ENCODE measurements at places on chromosomes 13 and 19.

DNA sequence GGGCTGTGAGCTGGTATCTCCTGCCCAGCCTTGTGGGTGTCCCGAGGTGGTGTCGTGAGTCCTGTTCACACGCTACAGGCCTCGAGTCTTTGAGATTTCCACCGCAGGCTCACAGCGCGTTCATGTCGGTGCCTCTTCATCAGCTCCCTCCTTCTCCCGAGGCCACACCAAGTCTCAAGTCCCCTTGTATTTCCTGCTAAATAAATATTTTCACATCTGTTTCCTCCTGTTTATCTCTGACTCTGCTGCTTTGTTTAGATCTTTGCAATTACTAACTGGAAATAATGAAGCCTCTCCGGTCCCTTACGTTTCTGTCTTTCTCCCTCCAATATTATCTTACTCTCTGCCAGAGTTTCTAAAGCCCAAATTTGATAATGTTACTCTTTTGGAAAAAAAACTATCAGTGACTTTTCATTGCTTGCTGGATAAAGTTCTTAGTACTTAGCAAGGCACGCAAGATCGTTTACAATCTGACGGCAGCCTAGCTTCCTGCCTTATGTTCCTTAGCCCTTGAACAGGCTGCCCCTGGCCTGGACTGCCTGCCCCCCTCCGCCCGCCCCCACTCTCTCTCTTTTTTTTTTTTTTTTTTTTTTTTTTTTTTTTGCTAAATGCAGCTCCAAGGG is 130.5 kb upstream of the RNF113B start:
- no peak for DNase-seq

GRCh38 chr19:12833418-12833737 is 1.0 kb downstream of the RTBDN start:
- DNase-seq, result no peak

DNA sequence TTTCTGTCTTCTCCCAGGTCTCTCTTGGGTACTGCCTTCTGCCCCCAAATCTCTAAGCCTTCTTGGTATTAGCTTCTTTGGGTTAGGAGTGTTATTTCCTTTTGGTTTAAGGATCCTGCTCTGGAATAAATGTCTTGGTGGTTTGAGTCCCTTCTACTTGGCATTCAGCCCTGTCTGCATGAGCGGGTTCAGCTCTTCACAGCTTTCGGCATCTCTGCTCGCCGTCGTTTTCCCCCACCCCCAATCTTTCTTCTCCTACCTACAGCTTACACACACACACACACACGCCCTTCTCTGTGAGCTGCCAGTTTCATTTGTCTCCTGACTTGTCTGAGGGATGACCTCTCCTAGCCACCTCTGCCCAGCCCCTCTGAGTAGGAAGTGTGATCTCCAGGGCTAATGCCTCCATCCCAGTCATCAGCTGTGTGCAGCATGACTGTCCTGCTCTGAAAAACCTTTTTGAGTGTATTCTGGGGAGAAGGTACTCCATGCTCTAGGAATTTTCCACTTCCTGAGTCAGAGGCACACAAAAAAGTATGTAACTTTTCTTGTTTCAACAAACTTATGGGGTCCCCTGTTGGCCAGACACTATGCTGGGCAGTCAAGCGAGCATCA is 4.7 kb downstream of the CNOT3 start:
- DNase-seq, result no peak

DNA sequence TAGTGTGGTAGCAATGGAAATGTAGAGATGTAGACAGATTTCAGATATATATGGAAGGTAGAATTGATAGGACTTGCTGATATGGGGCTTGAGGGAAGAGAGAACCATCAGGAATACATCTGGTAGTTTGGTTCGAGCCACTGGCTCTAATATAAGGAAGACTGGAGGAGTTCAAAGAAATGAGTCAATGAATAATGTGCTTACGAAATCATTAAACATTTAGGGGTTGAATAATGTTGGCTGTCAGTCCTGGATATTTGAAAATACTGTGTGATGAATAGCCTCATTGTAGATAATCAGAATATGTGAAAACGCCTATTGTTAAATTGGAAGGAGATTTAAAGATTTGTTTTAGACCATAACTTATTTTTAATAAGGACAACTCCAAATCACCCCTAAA is 21.6 kb downstream of the SGCG start:
- no peak for DNase-seq

- no peak for DNase-seq
Measured at GRCh38 chr13:21074546-21074945, 13.2 kb upstream of the LATS2 start.

GRCh38 chr13:59332966-59333365 is 830.8 kb downstream of the DIAPH3 start:
- DNase-seq, result no peak

- DNase-seq, result no peak
Measured at GRCh38 chr19:16175954-16176353, 2.6 kb upstream of the CIB3 start.

GRCh38 chr13:32246468-32246867 is 68.7 kb downstream of the ZAR1L start:
- peak; percentile 77 for DNase-seq

- DNase-seq, result no peak
Measured at GRCh38 chr13:45205124-45205523, 4.3 kb upstream of the KCTD4 start.

GRCh38 chr19:24062190-24062589 is 24.8 kb upstream of the ZNF254 start:
- peak; percentile 20 for DNase-seq

GRCh38 chr19:39469036-39469435 is 11.6 kb upstream of the TIMM50 start:
- DNase-seq, result no peak

DNA sequence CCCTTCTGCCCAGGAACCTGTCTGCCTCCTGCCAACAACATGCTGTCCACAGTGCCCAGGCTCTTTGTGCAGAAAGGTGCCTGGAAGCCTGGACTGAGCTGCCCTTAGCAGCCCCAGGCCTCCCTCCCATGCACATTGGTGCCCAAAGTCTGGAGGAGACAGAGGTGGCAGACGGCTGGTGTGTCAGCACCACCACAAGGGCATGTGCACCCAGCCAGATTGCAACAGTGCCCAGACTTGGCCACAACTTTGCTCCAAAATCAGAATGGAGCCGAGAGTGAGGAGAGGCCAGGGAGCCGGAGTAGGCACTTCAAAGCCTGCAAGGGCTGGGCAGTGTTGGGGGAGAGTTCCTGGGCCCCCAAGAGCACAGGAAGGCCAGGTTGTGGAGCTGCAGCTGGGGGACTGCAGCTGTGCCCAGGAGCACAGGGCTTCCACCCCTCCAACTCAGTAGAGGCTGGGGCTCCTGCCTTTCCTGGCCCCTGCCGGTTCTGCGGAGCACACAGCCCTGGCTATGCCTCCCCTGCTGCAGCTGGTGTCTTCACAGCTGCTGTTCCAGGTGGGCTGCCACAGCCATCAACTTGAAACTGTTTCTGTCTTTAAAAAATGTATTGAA is 1255.8 kb downstream of the SLITRK5 start:
- no peak for DNase-seq

GRCh38 chr13:73140801-73141200 is 82.0 kb downstream of the KLF5 start:
- DNase-seq, result no peak

GRCh38 chr13:75762076-75762937 is 126.2 kb downstream of the LMO7 start:
- no peak for DNase-seq

DNA sequence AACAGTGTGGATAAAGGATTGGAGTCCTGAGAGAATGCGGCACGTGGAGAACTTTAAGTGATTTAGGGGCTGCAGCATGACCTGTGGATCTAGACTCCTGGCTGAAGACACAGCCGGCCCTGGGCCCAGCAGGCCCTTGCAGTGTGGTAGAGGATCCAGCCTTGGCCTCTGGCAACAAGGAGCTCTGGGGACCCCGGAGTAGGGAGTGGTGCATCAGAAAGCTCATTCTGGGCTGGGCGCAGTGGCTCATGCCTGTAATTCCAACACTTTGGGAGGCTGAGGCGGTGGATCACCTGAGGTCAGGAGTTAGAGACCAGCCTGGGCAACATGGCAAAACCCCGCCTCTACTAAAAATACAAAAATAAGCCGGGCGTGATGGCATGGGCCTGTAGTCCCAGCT is 76.0 kb downstream of the CHST8 start:
- DNase-seq, result no peak

DNA sequence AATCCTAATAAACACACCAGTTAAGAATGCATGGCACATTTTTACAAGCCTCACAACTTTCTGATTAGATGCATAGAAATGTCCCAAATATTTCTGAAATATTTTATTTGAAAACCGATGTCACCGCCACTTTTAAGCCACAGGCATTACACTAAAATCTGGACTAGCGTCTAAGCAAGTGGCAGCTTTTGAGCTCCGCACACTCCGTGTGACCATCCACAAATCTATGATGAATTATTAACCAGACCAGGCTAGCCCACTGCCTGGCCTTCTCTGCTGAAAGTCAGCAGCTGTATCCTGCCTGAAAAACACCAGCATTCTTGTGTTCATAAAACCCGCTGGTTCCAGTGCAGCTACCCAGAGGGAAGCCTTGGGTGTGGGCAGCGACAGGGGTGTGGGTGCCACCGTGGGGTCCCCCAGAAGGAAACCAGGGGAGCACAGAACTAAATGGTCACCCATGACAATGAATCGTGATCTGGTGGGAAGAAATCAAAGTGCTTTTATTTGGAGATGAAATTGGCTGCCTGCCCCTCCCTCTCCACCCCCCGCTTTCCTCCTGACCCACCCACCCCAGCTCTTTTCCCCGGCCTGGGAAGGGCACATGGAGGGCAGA is 13.8 kb downstream of the RASA3 start:
- DNase-seq, result peak; percentile 74

- no peak for DNase-seq
Measured at GRCh38 chr19:38210458-38210987, 13.5 kb downstream of the DPF1 start.

DNA sequence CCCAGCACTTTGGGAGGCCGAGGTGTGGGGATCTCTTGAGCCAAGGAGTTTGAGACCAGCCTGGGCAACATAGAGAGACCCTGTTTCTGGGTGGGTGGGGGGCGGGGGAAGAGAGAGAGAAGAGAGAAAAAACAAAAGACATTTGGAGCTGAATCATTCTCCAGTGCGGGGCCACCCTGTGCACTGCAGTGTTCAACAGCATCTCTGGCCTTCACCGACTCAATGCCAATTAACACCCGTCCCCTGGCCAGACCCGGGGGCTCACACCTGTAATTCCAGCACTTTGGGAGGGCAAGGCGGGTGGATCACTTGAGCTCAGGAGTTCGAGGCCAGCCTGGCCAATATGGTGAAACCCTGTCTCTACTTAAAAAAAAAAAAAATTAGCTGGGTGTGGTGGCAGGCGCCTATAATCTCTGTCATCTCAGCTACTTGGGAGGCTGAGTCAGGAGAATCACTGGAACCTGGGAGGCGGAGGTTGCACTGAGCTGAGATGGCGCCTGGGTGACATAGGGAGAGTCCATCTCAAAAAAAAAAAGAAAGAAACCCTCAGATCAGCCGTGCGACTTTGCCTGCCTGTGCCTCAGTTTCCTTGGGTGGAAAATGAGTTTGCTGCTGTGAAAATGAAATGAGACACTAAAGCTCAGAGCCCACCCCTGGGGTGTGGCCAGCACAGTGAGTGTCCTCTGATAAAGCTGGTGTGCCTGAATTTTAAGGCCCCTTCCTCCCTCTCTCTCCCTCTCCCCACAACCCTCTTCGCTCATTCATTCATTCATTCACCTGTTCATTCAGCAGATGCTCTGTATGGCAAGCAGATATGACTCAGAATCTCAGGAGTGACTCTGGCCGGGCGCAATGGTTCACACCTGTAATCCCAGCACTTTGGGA is 6.4 kb downstream of the KLF2 start:
- DNase-seq, result peak; percentile 57

- no peak for DNase-seq
Measured at GRCh38 chr19:47779524-47780214, 1.2 kb downstream of the SELENOW start.

DNA sequence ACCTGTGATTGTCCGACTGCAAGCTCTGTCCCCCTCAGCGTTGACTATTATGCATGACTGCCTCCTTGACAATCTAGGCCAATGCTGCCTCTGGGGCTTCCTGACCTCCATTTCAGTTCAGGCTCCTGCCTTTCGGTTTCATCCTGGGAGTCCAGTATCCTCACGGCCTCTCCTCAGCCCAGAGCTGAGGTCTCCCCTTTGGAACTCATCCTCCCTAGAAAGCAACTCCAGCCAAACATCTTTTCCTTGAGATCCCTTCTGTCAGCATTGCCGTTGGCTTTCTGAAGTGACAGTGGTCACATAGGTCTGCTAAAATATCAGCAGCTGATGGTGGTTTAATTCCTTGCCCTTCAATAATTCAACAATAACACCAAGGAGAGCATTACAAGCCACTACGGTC is 519.1 kb upstream of the NBEA start:
- no peak for DNase-seq

DNA sequence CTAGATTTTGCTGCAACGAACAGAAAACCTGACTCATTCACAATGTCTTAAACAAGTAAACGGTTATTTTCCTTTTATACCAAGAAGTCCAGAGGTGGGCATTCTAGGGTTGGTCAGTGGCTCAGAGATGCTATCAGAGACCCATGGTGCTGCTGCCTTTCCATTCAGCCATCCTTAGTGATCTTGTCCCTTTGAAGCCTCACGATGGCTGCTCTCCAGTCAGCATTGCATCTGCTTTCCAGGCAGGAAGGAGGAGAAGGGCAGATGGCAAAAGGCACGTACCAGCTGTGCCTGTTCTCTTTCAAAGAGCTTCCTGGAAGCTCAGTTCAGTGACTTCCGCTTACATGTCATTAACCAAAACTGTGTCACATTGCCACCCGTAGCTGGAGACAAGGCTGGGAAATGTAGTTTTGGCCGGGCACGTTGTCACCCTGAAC is 30.1 kb downstream of the WDFY2 start:
- DNase-seq, result no peak

GRCh38 chr19:13119627-13120026 is 1.6 kb downstream of the NACC1 start:
- peak; percentile 67 for DNase-seq

DNA sequence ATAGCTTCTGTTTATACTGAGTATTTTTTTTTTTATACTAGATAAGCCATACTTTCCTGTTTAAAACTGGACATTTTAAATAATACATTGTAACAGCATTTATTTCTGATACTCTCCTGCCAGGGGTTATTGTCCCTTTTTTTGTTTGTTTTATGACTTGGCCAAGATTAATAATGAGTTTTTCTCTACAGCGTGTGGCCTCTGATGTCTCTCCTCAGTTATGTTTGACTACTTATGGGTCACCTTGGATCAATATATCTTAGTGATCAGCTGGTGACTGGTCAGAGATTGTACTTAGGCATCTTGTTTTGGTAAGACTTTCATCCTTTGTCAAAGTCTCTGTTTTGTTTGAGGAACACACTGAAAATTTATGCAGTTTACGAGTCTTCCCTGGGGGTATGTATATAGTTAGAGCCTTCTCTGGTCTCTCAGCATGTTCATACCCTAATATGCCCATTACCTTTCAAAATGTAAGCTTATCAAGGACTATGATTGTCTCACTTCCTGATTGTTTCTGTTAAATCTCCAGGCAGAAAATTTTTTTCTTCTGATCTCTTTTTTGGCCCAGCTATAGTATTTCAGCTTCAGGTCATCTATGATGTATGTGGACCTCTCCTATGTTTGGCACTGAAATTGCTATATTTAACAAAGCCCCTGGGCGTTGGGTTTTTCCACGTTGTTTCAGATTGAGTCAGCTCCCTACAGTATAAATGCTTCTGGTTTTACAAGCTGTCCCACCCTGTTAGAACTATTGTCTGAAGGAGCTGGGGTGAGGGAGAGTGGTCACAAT is 87.9 kb downstream of the URI1 start:
- peak; percentile 92 for DNase-seq
